ENCODE measurements at places on chromosomes 12 and 14. TPM values are rescaled to one million over a fixed set of nuclear protein-coding genes. Genes with fewer than 3 reads are reported as not detected.
A peak's percentile ranks its signal among the peaks of the same experiment; 100 is the strongest.

The SLC38A2 gene
- total RNA-seq, result 718 TPM

GRCh38 chr14:80135305-80136088, 75.8 kb downstream of the DIO2 start:
- DNase-seq, result no peak
- no peaks in the 10 kb centered on the region for H3K27me3 ChIP-seq
- H3K36me3 ChIP-seq, result no peaks in the 10 kb centered on the region
- H3K4me3 ChIP-seq, result no peak overlapping the region
- H3K27ac ChIP-seq, result no peak overlapping the region
- H3K4me1 ChIP-seq, result no peaks in the 10 kb centered on the region

- H3K27me3 ChIP-seq, result no peaks in the 10 kb centered on the region
- no peak overlapping the region for H3K4me3 ChIP-seq
- H3K4me1 ChIP-seq, result no peaks in the 10 kb centered on the region
- H3K36me3 ChIP-seq, result no peaks in the 10 kb centered on the region
- DNase-seq, result peak; percentile 39
- H3K27ac ChIP-seq, result no peak overlapping the region
Measured at GRCh38 chr12:108890208-108890607, 10.3 kb downstream of the DAO start.

The BAZ1A gene
- total RNA-seq, result 24.2 TPM

GRCh38 chr12:124764451-124764850, 99.2 kb downstream of the SCARB1 start:
- no peaks in the 10 kb centered on the region for H3K27me3 ChIP-seq
- H3K4me3 ChIP-seq, result no peak overlapping the region
- no peak overlapping the region for H3K27ac ChIP-seq
- no peaks in the 10 kb centered on the region for H3K36me3 ChIP-seq

DNA sequence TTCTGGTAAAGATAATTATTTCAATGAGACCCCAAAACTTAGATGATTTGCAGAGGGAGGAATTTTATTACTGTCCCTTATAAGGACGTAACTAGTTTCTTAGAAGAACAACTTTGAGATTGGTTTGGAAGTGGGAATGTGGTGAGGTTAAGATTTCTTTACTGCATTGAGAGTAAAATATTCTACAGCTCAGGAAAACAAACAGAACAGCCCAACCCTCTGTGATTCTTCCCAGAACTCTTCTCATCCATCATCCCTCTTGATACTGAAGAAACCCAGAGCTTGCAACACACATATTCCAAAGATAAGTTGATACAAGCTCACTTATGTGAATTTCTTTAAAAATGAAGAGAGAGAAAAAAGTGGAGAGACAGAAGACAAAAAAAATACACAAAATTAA, 234.2 kb downstream of the CRADD start:
- H3K27ac ChIP-seq, result no peak overlapping the region
- no peak for DNase-seq
- no peak overlapping the region for H3K4me3 ChIP-seq
- no peaks in the 10 kb centered on the region for H3K36me3 ChIP-seq

The RND1 gene
- total RNA-seq, result 10.4 TPM

The FAM222A gene
- total RNA-seq, result 2.1 TPM

The CLEC4C gene
- not detected for total RNA-seq

The EVL gene
- 50.5 TPM for total RNA-seq

GRCh38 chr12:3097836-3098235, 20.7 kb downstream of the TSPAN9 start:
- no peaks in the 10 kb centered on the region for H3K4me1 ChIP-seq
- DNase-seq, result no peak
- H3K36me3 ChIP-seq, result no peaks in the 10 kb centered on the region
- H3K27me3 ChIP-seq, result no peaks in the 10 kb centered on the region
- no peak overlapping the region for H3K4me3 ChIP-seq

The KCNH3 gene
- 0.12 TPM for total RNA-seq

The ACVR1B gene
- 7.5 TPM for total RNA-seq

The ANKRD9 gene
- total RNA-seq, result 95.9 TPM

DNA sequence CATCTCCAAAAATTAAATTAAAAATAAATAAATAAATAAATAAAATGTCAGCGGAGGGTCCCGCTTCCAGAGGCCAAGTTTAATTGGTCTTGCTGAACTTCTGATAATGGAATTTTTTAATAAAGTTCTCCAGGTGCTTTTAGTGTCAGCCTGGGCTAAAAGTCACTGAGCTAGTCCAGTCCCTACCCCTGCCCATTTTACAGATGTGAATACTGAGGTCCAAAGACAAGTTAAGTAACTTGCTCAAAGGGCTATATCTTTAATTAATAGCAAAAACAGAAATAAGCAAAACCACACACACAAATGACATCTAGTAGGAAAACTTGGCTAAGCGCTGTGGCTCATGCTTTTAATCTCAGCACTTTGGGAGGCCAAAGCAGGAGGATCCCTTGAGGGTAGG, 5.6 kb upstream of the RFC5 start:
- H3K36me3 ChIP-seq, result no peaks in the 10 kb centered on the region
- no peak overlapping the region for H3K4me3 ChIP-seq
- DNase-seq, result no peak

DNA sequence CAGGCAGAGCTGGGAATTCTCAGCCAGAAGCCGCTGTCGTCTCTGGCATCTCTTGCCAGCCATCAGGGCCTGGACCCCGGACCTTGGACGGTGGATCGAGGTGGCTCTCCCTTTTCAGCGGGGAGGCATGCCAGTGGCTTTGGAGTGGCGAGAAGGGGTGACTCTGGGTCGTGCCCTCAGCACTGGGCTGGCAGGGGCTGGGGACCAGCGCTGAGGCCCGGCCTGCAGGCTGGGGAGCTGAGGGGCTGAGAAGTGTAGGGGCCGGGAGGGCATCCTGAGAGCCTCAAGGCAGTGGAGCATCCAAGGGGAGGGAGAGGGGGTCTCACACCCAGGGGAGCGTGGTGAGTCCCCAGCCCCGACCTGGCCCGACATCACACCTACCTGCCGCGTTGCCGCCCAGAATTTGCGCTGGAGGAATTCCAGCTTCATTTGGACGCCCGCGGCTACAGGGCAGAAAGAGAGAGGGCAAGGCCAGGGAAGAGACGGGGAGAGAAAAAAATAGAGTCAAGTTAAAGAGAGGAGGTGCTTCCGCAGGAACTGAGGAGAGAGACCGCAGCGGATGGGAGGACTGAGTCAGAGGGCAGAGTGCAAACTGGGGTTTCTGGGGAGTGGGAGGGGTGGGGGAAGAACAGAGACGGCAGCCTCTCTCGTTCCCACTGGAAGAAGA, 9.0 kb upstream of the LRTM2 start:
- no peaks in the 10 kb centered on the region for H3K4me1 ChIP-seq
- H3K27me3 ChIP-seq, result no peaks in the 10 kb centered on the region
- H3K36me3 ChIP-seq, result no peaks in the 10 kb centered on the region
- DNase-seq, result no peak
- H3K4me3 ChIP-seq, result no peak overlapping the region
- H3K27ac ChIP-seq, result no peak overlapping the region

GRCh38 chr12:132099739-132100138, 44.4 kb downstream of the DDX51 start:
- no peaks in the 10 kb centered on the region for H3K4me1 ChIP-seq
- no peak overlapping the region for H3K27ac ChIP-seq
- H3K27me3 ChIP-seq, result no peaks in the 10 kb centered on the region

GRCh38 chr12:25052196-25052913, 103.5 kb upstream of the BCAT1 start:
- no peaks in the 10 kb centered on the region for H3K27me3 ChIP-seq
- DNase-seq, result peak; percentile 22
- H3K36me3 ChIP-seq, result no peaks in the 10 kb centered on the region
- peak overlapping the region; percentile 61 for H3K27ac ChIP-seq
- H3K4me1 ChIP-seq, result peaks cover 7% of the 10 kb centered on the region

- no peak overlapping the region for H3K27ac ChIP-seq
- no peaks in the 10 kb centered on the region for H3K36me3 ChIP-seq
- H3K4me1 ChIP-seq, result peaks cover 9% of the 10 kb centered on the region
- H3K27me3 ChIP-seq, result no peaks in the 10 kb centered on the region
- DNase-seq, result no peak
Measured at GRCh38 chr14:36931791-36932190, 240.6 kb downstream of the SLC25A21 start.

DNA sequence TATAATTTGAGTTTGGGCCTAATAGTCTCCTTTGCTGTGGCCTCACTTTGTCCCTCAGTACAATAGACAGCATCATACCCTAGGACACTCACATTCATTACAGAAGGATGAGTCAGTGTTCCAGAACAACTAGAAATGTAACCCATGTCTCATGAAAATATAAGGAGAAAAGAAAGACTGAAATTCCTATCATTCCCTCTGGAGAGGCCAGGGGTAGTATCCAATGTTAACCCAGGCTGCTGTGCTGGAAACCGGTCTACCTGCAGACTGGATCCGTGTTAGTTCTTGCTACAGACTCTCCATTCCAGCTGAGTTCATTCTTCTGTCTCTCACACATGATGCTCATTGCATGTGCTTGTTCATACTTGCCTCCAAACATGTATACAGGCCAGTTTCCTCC, 75.8 kb upstream of the HOXC13 start:
- no peaks in the 10 kb centered on the region for H3K36me3 ChIP-seq
- no peak for DNase-seq
- H3K27me3 ChIP-seq, result no peaks in the 10 kb centered on the region
- H3K27ac ChIP-seq, result no peak overlapping the region

DNA sequence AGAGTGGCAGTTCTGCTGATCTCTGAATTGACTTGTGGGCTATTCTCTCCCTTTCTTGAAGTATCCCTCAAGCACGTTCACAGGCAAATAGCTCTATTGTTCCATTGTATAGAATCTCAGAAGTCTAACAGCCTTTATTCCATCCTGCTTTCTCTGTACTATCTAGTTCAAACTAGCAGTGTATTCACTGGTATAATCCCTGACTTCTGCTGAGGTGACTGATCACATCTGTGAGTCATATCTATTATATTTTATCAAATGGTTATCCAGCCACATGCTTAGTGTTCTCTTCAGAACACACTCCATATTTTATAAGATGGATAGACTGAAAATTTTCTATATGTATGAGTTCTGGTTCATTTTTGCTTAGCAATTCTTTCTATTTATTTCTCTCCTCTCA, 866.1 kb downstream of the C12orf50 start:
- DNase-seq, result no peak
- H3K4me3 ChIP-seq, result no peak overlapping the region
- H3K27me3 ChIP-seq, result no peaks in the 10 kb centered on the region
- peaks cover 15% of the 10 kb centered on the region for H3K36me3 ChIP-seq
- H3K4me1 ChIP-seq, result no peaks in the 10 kb centered on the region
- H3K27ac ChIP-seq, result no peak overlapping the region

DNA sequence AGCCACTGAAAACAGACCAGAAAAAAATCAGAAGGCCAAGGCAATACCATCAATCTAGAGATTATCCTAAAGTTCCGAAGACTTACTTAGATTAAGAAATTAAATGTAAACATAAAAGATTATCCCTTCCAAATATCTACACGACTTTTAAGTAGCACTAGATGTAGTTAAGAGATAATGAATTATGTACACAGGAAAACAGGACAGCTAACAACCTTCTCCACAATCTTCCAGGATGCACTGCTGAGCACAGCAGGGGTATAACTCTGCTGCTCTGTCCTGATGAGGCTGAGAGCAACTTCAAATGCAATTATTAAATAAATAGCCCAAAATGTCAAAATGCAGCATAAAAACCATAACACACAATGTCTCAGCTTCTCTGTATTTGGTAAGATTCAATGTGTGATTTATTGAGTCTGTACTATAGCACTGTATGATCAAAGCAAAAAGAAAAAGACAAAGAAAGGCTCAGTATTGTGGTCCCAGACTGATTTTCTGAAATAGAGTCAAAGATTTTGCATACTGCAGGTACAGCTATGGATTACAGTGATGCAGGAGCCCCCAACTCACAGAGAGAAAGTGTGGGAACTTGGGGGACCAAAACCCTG, 56.9 kb downstream of the TMTC1 start:
- H3K4me1 ChIP-seq, result no peaks in the 10 kb centered on the region
- H3K27ac ChIP-seq, result no peak overlapping the region
- H3K4me3 ChIP-seq, result no peak overlapping the region

- no peaks in the 10 kb centered on the region for H3K36me3 ChIP-seq
- H3K4me3 ChIP-seq, result no peak overlapping the region
- H3K4me1 ChIP-seq, result no peaks in the 10 kb centered on the region
- H3K27me3 ChIP-seq, result no peaks in the 10 kb centered on the region
Measured at GRCh38 chr14:51732494-51733112, 80.9 kb downstream of the FRMD6 start.

The CLEC4D gene
- total RNA-seq, result not detected

- H3K36me3 ChIP-seq, result peaks cover 26% of the 10 kb centered on the region
- no peaks in the 10 kb centered on the region for H3K27me3 ChIP-seq
- H3K4me3 ChIP-seq, result no peak overlapping the region
- peak overlapping the region; percentile 35 for H3K27ac ChIP-seq
- H3K4me1 ChIP-seq, result no peaks in the 10 kb centered on the region
Measured at GRCh38 chr12:54251667-54252284, 28.1 kb downstream of the CBX5 start.

Measured in GM23338 (cell line).